Stimulated activated CD4-positive, alpha-beta T cell treated with anti-CD3 and anti-CD28 coated beads, Interleukin-1b, Interleukin-23, amount 100 ng/mL, for 1 hour (primary cell): ENCODE measurements at places on chromosomes 12 and 14.

- no peak for DNase-seq
These were observed 536.3 kb upstream of the CCDC196 start for GRCh38 chr14:65949711-65950516.

- peak; percentile 45 for DNase-seq
These were observed at the start of gene CRADD for GRCh38 chr12:93677195-93678064. CRADD (plus strand) TSS chr12:93677375.

DNA sequence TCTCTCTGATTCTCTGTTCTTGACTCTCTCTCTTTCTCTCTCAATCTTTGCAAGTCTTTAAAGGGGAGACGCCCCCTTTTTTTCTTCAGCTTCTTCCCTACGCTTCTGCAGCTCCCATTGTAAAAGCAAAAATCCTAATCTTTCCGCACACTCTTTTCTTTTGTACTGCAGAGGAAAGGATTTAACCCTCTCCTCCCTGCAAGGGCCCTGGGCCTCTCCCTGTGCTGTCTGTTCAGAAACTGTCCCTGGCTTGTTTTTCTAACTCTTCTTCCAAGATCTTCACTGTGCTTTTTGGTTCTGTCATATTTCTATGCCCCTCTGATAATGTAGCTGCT lies 10.9 kb upstream of the SALL2 start:
- DNase-seq = no peak

- DNase-seq = no peak
These were observed 31.4 kb upstream of the SLC2A13 start for GRCh38 chr12:40137252-40137651.

GRCh38 chr12:6638305-6638704 lies 2.5 kb upstream of the LPAR5 start:
- no peak for DNase-seq

DNA sequence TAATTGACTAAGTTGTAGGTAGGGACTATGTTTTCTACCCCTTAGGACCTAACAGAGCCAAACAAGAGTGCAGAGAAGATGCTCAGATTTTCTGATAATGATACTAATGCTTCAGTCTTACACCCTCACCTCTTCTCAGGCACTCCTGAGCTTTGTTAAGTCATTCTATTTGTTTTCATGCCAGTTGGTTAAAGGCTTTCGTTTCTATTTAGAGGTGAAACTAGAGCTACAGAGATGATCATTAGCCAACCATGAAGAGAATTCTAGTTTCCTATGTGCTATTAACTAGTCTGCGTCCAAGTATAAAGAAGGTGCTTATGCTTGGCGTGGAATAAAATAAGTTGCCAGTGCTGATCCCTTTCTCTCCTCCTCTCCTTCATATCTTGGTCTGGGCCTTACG lies 34.6 kb upstream of the PYGL start:
- no peak for DNase-seq

GRCh38 chr14:61644175-61644574 lies 51.1 kb upstream of the HIF1A start:
- no peak for DNase-seq

DNA sequence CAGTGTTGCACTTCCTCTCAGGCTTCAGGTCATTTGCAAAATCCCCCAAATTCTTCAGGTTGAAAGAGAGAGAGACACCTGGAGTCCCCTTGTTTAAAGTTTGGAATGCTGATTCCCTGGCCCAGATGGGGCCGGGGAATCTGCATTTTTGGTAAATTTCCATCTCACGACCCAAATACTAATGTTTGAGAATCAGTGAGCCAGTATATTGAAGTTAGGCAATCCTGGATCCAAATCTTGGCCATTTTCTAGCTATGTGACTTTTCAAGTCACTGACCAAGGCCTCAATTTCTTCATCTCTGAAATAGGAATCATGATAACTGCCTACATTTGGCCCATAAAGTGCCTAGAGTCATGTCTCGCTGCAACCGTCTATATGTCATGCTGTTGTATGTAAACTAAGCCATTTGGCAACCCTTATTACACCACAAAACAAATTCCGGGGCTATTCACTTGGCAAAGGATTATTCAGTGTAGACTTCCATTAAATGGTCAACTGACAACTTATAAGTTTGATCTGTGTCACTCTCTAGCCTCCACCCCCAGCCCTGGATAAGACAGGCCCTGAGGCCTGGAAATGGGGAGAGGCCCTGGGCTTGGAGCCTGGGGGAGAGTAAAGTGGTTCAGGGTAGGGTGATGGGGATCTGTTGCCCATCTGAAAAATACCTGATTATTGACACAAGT lies 3.7 kb upstream of the ZFP36L1 start:
- DNase-seq = no peak

DNA sequence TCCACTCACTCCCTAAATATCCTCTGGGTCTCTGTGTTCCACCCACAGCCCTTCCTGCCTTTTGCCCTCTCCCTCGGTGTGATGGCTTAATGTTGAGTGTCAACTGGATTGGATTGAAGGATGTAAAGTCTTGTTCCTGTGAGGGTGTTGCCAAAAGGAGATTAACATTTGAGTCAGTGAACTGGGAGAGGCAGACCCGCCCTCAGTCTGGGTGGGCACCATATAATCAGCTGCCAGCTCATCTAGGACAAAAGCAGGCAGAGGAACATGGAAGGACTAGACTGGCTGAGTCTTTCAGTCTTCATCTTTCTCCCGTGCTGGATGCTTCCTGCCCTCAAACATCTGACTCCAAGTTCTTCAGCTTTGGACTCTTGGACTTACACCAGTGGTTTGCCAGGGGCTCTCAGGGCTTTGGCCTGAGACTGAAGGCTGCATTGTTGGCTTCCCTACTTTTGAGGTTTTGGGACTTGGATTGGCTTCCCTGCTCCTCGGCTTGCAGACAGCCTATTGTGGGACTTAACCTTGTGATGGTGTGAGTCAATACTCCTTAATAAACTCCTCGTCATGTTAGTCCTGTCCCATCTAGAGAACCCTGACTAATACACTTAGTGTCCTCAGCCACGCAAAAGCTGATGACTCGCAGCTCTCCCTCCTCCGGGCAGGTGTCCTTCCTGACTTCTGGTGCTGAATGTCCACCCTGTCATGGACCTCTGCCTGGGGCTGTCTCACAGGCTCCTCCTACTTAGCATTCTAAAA lies 5.9 kb downstream of the DGLUCY start:
- no peak for DNase-seq

DNA sequence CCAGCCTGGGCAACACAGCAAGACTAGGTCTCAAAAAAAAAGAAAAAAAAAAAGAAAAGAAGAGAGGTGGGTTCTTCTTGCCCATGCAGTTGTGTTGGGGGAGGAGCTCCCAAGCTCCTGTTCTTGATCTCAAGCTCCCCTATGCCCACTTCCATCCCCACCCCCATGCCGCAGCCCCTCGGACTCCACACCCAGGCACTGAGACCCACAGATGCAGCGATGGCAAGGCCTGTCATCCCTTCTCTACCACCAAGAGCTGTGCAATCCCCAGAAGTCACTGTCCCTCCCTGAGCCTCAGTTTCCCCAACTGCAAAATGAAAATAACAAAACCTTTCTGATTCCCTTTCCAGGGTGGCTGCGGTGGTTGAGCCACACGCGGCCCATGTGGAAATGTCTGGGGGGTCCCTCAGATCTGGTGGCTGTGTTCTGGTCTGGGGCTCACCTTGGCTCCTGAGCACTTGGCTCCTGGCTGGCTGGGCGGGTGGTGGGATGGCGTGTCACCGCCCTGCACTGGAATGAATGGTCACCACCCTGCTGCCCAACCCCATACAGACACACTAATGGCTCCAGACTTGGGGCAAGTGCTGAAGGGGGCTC lies 22.6 kb upstream of the KIF26A start:
- DNase-seq = no peak

DNA sequence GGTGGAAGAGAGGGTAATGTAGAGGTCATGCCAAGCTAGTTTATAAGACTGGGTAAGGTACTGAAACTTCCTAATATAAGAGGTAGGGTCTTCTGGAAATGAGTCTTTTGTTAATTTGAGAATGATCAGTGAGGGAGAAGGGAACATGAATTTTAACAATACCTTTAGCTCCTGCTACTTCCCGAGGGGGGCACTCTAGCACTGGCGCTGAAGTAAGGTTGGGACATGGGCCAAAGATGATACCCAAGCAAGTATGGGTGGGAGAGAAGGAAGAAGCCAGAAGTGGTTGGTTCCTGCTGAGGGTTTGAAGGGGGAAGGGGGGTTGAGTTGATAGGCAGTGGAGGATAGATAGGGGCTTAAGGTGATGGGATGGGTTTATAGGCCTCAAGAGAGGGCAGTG lies 32.3 kb upstream of the RNASE1 start:
- no peak for DNase-seq

DNA sequence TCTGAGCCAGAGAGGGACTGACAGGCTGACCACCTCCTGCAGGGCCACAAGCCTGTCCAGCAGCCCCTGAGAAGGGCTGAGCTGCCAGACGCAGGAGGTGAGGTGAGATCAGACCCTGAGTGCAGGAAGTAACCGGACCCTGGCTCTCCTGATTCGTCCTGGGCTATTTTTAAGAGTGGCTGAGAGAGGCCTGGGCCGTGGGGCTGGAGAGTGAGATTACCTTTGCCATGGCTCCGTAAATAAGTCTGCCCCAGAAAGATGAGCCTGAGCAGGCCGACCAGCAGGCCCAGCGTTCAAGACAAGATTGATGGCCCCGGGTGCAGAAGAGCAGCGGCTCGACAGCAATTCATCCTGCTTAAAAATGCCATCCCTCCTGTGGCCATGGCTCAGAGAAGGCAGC lies 54.2 kb downstream of the SPTB start:
- no peak for DNase-seq

DNA sequence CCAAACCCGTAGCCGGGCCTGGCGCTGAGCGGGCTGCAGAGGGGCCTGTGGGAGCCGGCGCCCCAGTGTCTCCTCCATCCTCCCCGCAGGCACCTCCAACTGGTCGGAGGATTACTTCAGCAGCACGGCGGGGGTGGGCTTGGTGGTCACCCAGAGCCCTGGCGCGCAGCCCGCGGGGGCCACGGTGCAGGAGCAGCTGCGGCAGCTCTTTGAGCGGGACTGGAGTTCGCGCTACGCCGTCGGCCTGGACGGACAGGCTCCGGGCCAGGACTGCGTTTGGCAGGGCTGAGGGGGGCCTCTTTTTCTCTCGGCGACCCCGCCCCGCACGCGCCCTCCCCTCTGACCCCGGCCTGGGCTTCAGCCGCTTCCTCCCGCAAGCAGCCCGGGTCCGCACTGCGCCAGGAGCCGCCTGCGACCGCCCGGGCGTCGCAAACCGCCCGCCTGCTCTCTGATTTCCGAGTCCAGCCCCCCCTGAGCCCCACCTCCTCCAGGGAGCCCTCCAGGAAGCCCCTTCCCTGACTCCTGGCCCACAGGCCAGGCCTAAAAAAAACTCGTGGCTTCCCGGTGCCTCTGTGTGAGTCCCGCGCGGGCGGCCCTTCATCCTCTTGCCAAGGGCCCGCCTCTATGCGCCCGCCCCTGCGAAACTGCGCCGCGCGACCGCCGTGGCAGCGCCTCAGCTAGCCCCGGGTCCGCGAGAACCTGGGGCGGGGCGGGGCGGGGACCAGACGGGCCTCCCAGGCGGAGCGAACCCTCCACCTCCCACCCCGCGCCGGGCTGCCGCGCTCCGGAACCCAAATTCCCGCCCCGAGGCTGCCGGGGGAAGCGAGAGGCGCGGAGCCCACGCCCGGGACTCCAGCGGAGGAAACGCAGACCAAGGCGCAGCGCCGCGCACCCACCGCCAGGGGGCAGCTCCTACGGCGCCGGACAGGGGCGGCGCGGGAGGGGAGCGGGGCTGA lies 8.3 kb downstream of the PLD4 start:
- peak; percentile 83 for DNase-seq

- no peak for DNase-seq
These were observed 57.7 kb upstream of the DYNC1H1 start for GRCh38 chr14:101906645-101907044.

GRCh38 chr12:82378997-82379396 lies 20.7 kb downstream of the METTL25 start:
- DNase-seq = no peak

DNA sequence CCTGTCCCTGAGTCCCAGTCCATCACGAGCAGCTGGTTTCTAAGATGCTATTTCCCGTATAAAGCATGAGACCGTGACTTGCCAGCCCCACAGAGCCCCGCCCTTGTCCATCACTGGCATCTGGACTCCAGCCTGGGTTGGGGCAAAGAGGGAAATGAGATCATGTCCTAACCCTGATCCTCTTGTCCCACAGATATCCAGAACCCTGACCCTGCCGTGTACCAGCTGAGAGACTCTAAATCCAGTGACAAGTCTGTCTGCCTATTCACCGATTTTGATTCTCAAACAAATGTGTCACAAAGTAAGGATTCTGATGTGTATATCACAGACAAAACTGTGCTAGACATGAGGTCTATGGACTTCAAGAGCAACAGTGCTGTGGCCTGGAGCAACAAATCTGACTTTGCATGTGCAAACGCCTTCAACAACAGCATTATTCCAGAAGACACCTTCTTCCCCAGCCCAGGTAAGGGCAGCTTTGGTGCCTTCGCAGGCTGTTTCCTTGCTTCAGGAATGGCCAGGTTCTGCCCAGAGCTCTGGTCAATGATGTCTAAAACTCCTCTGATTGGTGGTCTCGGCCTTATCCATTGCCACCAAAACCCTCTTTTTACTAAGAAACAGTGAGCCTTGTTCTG lies 41.6 kb downstream of the DAD1 start:
- DNase-seq = no peak

DNA sequence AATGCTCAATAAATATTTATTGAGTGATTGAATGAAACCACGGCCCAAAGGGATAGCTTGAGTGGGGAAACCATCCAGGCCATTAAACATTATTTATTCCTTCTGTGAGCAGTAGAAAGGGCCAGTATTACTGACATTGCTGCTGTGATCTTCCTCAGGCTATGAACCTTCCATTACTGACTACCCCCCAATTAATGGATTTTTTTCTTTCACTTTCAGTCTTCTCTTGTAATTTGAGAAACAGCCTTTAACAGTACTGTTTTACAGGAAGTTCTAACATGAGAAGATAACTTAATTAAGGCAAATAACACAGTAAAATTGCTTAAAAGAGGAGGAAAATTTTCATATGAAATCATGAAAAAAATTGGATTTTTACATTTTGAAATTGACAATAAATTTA lies 629.5 kb downstream of the TRHDE start:
- DNase-seq = no peak

GRCh38 chr12:48997719-48998496 lies 1.3 kb downstream of the DDN start:
- DNase-seq = no peak

GRCh38 chr12:21718944-21719650 lies 55.4 kb downstream of the KCNJ8 start:
- no peak for DNase-seq

- DNase-seq = no peak
These were observed 13.7 kb upstream of the DERA start for GRCh38 chr12:15897433-15897832.

- DNase-seq = no peak
These were observed 36.4 kb downstream of the EPS8 start for GRCh38 chr12:15752785-15753184.

GRCh38 chr12:27077586-27077985 lies 4.8 kb downstream of the C12orf71 start:
- DNase-seq = no peak

GRCh38 chr12:47549258-47549657 lies 156.6 kb downstream of the RPAP3 start:
- no peak for DNase-seq

- no peak for DNase-seq
These were observed 42.1 kb downstream of the CCDC175 start for GRCh38 chr14:59534361-59534987.

GRCh38 chr12:27709932-27710591 lies 570 bp upstream of the MRPS35 start:
- DNase-seq = no peak

- no peak for DNase-seq
These were observed 30.4 kb downstream of the PPP1R13B start for GRCh38 chr14:103816991-103817390.

- no peak for DNase-seq
These were observed 146.1 kb downstream of the METTL25 start for GRCh38 chr12:82504409-82504808.

GRCh38 chr12:109771746-109772621 lies 58.4 kb downstream of the FAM222A start:
- no peak for DNase-seq
